Activated CD4-positive, alpha-beta T cell treated with anti-CD3 and anti-CD28 coated beads, Interleukin-2, amount 10 ng/mL, durations not matched to agents 24 days and 14 days (primary cell): ENCODE measurements at places on chromosomes 12 and 14. TPM values are rescaled to one million over a fixed set of nuclear protein-coding genes. Genes with fewer than 3 reads are reported as not detected.

Gene SRRM4
- total RNA-seq: not detected in 2 replicates

Gene DEPDC4
- total RNA-seq: 1.3 and 2.9 TPM in 2 replicates

Gene RPL10L
- total RNA-seq: not detected in 2 replicates

Gene SMOC1
- not detected in 2 replicates for total RNA-seq

- H3K4me3 ChIP-seq: no peak overlapping the region
- H3K4me1 ChIP-seq: peaks cover 8% of the 10 kb centered on the region
- H3K27ac ChIP-seq: no peak overlapping the region
- no peaks in the 10 kb centered on the region for H3K36me3 ChIP-seq
Measured at GRCh38 chr12:75439048-75439447, 41.5 kb upstream of the GLIPR1 start.

DNA sequence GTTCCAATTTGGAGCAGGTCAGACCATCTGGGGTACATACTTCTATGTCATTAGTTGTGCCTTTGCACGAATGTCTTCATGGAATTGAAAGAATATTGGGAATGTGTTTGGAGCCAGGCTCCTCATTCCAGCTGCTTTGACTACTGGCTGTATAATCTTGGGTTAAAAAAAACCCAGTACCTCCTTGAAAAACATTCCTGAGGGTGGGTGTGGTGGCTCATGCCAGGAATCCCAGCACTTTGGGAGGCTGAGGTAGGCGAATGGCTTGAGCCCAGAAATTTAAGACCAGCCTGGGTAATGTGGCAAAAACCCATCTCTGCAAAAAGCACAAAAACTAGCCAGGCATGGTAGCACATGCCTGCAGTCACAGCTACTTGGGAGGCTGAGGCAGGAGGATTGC is 125.6 kb downstream of the TTC8 start:
- no peak overlapping the region for H3K27ac ChIP-seq
- H3K27me3 ChIP-seq: no peaks in the 10 kb centered on the region
- DNase-seq: no peak
- H3K4me3 ChIP-seq: no peak overlapping the region

DNA sequence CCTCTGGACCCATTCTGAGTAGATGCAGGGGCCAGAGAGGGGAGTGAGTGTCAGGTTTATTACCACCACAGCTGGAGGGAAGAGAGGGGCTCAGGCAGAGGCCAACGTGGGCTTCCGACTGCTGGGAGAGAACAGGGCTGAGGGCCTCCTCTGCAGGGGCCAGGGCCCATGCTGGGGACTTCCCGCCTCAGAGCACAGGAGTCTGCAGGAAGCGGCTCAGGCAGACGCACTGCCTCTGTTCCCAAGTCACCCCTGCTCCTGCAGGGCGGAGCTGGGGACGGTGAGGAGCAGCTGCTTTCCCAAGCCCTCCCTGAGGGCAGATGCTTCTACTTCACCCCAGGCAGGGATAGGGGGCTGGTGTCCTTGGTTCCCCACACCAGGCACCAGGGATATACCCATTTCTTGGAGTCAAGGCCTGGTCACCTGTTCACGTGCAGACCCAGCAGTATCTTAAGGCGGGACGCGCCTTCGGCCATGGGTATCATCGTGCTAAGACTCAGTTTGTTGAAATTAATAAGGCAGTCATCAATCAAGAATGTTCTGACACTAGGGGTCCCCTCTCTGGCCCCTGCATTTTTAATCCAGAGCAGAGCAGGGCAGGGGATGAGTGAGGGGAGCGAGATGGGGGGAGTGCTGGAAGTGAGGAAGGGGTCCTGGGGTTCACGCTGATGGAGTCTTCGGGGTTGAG is 100.0 kb downstream of the PIWIL1 start:
- H3K27ac ChIP-seq: no peak overlapping the region
- no peak for DNase-seq
- H3K36me3 ChIP-seq: no peaks in the 10 kb centered on the region
- H3K27me3 ChIP-seq: no peaks in the 10 kb centered on the region
- no peaks in the 10 kb centered on the region for H3K4me1 ChIP-seq

DNA sequence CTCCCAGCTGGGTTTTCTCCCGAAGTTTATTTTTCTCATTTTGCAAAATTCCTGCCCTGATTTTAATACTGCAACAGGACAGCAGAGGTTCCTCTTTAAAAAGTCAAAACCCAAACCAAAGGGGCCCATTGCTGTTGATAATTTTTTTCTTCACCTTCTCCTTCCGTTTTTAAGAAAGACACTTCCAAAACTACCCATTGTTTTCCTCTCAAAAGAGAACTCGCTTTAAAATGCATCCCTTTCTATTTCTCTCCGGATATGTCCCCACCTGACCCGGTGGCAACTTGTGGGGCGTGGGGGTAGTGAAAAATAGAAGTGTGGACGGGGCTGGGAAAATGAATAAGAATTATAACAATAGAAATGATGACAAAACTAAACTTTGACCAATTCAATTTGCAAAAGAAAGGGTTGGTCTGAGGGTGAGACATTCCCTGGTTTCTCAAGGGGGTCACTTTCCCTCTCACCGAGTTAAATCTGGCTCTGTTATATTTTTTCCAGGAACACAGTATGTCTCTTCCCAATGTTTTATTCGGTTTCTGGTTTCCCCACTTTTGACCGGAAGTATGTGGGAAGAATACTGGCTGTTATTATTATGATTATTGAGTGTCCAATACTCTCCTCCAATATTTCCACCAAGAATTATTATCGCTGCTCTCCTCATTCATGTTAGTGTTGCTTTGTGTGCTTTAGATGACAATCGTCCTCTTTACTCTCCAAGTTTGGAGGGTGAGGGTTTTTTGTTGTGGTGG is 4.1 kb upstream of the TBX5 start:
- H3K4me1 ChIP-seq: no peaks in the 10 kb centered on the region
- peaks cover 91% of the 10 kb centered on the region for H3K27me3 ChIP-seq
- no peak overlapping the region for H3K4me3 ChIP-seq
- no peak for DNase-seq

DNA sequence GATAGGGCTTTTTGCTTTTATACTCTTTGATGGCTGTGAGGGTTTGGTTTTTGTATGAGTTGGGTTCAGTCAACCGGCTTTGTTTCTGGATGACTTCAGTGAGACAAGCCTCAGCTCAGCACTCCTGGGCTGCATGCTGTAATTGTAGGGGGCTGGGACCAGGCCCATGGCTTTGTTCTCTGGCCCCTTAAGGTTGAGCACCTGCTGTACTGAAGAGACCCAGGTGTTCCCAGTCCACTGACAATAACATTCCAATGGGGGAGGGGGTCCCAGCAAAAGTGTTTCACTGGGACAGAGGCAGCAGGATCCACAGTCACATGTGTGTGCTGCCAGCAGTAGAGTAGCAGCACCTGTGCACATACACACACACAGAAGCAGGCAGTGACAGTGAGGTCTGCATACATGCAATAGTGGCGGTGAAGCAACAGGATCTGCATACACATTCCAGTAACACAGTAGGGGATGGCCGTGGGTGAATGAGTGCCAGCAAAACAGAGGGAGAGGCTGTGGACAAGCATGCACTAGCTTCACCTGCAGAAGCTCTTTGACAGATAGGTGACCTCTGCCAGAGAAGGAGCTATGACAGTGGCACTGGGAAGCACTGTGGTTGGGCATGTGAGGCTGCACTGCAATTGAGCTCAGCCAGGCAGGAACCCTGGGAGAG is 240.4 kb downstream of the ASCL1 start:
- no peaks in the 10 kb centered on the region for H3K36me3 ChIP-seq
- no peak for DNase-seq
- no peaks in the 10 kb centered on the region for H3K27me3 ChIP-seq
- no peak overlapping the region for H3K27ac ChIP-seq
- no peak overlapping the region for H3K4me3 ChIP-seq
- H3K4me1 ChIP-seq: no peaks in the 10 kb centered on the region

DNA sequence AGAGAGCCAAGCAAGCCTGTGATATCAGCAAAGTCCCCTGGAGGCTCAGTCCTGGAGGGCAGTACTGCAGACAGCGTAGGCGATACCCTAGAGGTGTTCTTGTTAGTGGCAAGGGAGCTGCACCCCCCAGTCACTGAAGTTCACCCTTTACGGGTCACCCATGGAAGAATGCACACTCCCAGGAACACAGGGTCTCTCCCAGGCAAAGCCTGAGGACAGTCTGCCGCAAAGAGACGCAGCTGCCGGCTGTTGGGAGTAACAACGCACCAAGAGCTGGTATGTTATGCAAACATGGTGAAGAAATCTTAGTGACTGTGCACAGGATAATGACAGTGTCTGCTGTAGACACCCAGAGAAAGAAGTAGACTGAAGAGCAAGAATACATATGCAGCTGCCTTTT is 43.5 kb upstream of the NOS1 start:
- H3K27me3 ChIP-seq: no peaks in the 10 kb centered on the region
- H3K4me1 ChIP-seq: no peaks in the 10 kb centered on the region
- H3K27ac ChIP-seq: no peak overlapping the region
- DNase-seq: no peak
- H3K36me3 ChIP-seq: no peaks in the 10 kb centered on the region

DNA sequence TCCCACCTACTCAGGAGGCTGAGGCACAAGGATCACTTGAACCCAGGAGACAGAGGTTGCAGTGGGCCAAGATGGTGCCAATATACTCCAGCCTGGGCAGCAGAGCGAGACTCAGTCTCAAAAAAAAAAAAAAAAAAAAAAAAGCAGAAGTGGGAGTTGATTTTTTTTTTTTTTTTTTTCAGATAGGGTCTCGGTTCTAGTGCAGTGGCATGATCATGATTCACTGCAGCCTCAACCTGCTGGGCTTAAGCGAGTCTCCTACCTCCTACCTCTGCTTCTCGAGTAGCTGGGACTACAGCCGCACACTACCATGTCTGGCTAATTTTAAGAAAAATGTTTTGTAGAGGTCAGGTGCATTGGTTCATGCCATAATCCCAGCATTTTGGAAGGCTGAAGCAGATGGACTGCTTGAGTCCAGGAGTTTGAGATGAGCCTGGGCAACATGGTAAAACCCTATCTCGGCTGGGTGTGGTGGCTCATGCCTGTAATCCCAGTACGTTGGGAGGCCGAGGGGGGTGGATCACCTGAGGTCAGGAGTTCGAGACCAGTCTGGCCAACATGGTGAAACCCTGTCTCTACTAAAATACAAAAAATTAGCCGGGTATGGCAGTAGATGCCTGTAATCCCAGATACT is 16.3 kb upstream of the HSP90AA1 start:
- H3K27ac ChIP-seq: no peak overlapping the region
- H3K4me3 ChIP-seq: no peak overlapping the region
- no peaks in the 10 kb centered on the region for H3K36me3 ChIP-seq
- H3K4me1 ChIP-seq: no peaks in the 10 kb centered on the region

- H3K4me1 ChIP-seq: peaks cover 15% of the 10 kb centered on the region
- peak; percentile 54 for DNase-seq
Measured at GRCh38 chr12:57629897-57630471, 3.0 kb downstream of the B4GALNT1 start.

- DNase-seq: no peak
- H3K27me3 ChIP-seq: peaks cover under 1% of the 10 kb centered on the region
- no peak overlapping the region for H3K27ac ChIP-seq
Measured at GRCh38 chr14:81684696-81685095, 151.0 kb upstream of the SEL1L start.

DNA sequence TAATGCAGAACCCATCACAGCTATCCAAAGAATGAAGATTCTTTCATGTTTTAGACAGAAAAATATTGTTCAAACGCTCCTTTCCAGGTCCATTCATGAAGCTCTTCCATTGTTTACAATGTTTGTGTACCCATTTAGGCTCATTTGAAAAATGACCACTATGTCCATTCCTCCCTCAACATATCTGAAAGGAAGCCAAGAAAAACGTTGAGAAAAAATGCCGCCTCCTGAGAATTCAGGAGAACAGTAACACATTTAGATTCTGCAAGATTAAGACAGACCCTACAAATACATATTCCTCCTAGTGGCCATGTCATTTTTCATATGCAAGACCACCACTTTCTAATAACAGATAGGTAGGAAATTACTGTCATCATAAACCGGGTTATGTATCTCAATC is 124.4 kb downstream of the SLC25A21 start:
- H3K27me3 ChIP-seq: no peaks in the 10 kb centered on the region
- H3K4me3 ChIP-seq: no peak overlapping the region
- DNase-seq: no peak
- H3K27ac ChIP-seq: no peak overlapping the region

- H3K27me3 ChIP-seq: no peaks in the 10 kb centered on the region
- no peak overlapping the region for H3K27ac ChIP-seq
- no peak overlapping the region for H3K4me3 ChIP-seq
- no peak for DNase-seq
Measured at GRCh38 chr14:75859746-75860145, 122.0 kb downstream of the TGFB3 start.

GRCh38 chr14:64841121-64841651 is 38.5 kb downstream of the SPTB start:
- peaks cover 53% of the 10 kb centered on the region for H3K27me3 ChIP-seq
- H3K36me3 ChIP-seq: no peaks in the 10 kb centered on the region
- H3K4me3 ChIP-seq: no peak overlapping the region
- H3K27ac ChIP-seq: no peak overlapping the region

DNA sequence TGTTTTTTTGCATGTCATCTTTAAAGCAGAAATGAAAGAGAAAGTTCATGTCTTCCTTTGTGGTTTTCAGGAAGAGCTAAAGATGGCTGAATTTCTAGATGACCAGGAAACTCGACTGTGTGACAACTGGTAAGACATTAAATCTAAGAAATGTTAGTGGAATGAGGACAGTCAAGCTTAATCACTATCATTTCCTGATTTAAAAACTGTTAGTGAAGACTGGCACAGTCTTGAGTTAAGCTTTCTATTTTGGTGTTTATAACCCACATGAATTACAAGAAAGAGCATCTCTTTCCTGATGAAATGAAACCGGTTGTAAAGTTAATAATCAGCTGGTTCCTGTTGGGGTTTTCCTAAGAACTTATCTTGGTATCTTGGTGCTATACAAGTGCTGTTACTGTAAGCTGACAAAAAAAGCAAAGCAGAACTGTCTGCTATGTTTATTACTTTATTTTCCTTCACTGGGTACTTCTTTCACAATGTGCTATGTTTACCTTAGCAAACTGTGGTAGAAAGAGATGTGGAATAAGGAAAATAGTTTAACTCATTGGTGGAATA is 5.2 kb downstream of the TRAFD1 start:
- DNase-seq: peak; percentile 76
- no peaks in the 10 kb centered on the region for H3K27me3 ChIP-seq
- H3K36me3 ChIP-seq: peaks cover 31% of the 10 kb centered on the region
- peak overlapping the region; percentile 85 for H3K27ac ChIP-seq

GRCh38 chr12:116068853-116069252 is 208.6 kb downstream of the MED13L start:
- no peak overlapping the region for H3K27ac ChIP-seq
- H3K36me3 ChIP-seq: no peaks in the 10 kb centered on the region
- H3K4me3 ChIP-seq: no peak overlapping the region
- peaks cover 5% of the 10 kb centered on the region for H3K4me1 ChIP-seq
- H3K27me3 ChIP-seq: no peaks in the 10 kb centered on the region

DNA sequence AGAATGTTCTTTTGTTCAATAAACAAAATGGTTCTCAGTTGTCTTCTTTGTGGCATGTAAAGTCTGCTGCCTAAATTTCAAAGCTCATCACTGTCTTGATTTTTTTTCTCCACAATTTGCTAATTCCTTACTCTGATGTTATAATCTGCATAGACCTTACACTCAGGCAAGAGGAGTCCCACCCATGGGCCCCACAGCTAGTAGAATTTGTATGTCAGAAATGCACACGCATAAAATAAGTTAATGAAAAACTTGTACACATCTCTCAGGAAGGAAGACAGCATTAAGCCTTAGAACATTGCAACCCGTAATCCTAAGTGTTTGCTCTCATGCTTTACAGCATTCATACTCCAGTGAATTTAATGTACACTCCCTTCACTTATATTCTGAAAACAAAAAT is 280.8 kb downstream of the ATXN7L3B start:
- no peaks in the 10 kb centered on the region for H3K4me1 ChIP-seq
- H3K36me3 ChIP-seq: no peaks in the 10 kb centered on the region
- no peaks in the 10 kb centered on the region for H3K27me3 ChIP-seq
- H3K4me3 ChIP-seq: no peak overlapping the region
